ENCODE measurements at places on chromosomes 6 and 20.

GRCh38 chr6:119442776-119443184, 93.2 kb upstream of the MAN1A1 start:
- DNase-seq, result no peak

DNA sequence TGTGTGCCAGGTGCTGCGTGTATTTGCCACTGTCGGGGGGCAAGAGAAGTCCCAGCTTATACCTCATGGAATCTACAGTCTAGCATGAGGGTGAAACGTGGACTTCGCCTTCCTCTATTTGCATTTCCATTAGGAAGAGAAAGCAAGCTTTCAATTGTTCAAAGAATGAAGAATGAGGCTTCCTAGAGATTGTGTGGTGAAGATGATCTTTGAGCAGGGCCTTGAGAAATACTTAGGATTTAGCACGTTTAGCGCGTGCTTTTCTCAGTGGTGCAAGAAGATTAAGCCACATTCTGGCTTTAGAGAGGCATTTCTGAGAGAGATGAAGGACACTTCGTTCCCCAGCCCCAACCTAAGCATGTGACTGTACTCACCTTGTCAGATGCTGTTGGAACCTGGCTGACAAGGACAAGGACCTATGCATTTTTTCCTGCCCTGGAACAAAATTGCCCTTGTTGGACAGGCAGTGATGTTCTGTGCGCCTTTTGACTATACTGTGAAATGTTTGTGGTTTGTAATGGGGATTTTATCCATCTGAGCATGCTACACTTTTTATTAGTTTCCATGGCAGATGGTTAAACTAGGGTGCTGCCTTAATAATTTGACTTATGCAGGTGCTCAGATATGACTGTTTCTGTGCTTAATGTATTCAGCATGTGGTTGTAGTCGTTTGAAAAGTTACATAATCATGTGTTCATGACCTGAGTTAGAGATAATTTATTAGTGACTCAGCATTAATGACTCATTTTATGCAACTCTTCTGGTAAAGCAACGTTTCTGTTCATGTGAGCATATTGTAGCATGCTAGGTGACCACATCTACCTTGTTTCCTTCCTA, 10.7 kb downstream of the TULP4 start:
- DNase-seq, result no peak

DNA sequence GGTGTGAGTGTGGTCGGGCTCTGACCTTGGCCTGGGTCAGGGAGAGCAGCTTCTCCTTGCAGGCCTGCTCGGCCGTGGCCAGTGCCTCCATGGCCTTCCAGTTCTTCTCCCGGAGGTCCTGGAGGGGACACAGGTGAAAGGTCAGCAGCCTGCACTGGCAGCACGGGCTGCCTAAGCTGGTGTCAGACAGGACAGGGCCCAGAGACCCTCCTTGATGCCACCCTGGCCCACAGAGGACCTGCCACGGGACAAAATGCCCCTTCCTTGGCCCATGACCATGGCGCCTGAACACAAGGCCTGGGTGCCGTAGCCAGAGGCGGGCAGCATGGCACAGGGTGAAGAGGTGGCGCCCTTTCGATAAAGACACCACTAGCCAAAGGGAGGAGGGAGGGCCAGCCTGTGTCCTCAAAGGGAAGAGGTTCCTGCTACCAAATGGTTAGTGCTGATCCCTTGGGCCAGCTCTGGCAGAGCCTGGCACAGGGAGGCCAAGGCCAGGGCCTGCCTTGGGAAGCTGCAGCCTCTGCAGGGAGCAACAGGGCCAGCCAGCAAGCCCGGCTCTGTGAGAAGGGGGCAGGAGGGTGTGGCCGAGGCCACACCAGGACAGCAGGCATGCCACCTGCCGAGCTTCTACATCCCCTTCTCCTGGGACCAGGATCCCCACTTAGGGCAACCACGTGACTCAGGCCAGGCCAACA, 54.8 kb downstream of the DSTN start:
- DNase-seq, result no peak

- DNase-seq, result no peak
These were observed 16.4 kb upstream of the UQCC2 start for GRCh38 chr6:33727932-33728331.

DNA sequence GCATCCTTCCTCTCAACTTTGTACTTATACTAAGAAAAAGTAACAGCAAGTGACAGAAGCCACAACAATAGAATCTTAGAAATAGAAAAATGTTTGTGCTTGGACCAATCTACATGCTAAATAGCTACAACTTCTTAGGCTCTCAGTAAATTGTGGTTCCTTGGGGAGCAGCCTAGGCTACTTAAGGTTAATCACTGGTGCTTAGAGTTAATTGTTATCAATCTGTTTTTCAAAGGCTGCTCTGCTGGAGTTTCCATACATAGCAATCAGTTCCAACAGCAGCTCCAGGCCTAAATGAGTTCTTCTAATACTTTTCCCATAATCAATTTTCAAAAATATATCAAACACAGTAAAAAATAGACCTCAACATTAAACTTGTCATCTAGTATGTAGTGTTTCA, 571.4 kb downstream of the EPHA7 start:
- no peak for DNase-seq

DNA sequence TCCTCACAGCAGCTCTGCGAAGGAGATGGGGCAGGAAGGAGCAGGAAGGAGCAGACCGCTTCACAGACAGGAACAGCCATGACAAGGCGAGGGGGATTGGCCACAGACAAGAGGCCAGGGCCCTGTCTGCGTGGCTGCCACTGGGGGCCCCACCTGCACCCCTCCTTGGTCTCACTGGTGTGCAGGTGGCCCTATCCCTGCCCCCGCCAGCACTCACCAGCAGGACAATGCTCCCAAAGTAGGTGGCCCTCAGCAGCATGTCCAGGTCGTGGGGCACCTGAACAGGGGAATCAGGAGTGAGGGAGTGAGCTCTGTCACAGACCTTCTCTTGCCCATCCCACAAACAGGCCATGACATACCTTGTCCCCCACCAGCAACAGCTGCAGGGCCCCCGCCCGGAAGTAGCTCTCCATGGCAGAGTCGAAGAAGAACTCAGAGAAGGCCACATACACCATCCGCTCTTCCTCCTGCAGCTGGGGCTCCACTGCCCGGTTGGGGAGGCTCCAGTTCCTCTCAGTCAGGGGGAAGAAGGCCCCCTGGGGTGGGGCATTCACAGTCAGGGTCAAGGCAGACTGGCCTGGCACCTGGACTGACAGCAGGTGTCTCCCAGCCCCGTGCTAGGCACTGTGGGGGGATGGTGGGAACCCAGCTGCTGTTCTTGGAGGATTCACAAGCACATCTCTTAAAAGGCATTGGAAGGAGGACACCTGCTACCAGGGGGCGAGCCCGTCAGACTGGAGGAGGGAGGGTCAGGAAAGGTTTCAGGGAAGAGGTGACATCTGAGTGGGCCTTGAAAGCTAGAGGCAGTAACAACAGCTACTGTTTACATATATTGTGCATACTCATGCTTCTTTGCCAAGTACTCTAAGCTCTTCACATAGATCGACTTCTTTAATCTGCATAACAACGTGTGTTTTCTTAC, 7.1 kb downstream of the PLTP start:
- no peak for DNase-seq

DNA sequence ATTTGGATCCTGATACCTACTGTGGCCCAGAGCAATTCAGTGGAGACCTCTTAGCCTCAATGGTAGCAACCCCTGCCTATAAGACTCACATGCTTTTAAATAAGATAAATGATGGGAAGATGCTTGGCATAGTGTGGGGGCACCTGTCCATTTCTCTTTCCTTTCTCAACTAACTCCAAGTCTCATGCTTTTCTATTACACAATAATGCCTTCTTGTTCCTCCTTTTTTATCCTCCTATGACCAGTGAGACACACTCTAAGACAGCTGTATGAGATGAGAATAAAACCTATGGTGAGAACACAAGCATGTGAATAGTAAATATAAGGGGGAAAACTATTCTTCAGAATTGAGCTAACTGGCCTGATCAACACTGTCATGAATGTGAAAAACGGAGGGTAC, 147.0 kb upstream of the STXBP5 start:
- no peak for DNase-seq

Data from activated naive CD4-positive, alpha-beta T cell treated with Interleukin-2 at 50 U/mL for 16 hours (primary cell).